ENCODE measurements at places on chromosomes 7 and 10.

- DNase-seq, result peak; percentile 68
Observed at GRCh38 chr10:79286318-79286951, 60.8 kb upstream of the PPIF start.

DNA sequence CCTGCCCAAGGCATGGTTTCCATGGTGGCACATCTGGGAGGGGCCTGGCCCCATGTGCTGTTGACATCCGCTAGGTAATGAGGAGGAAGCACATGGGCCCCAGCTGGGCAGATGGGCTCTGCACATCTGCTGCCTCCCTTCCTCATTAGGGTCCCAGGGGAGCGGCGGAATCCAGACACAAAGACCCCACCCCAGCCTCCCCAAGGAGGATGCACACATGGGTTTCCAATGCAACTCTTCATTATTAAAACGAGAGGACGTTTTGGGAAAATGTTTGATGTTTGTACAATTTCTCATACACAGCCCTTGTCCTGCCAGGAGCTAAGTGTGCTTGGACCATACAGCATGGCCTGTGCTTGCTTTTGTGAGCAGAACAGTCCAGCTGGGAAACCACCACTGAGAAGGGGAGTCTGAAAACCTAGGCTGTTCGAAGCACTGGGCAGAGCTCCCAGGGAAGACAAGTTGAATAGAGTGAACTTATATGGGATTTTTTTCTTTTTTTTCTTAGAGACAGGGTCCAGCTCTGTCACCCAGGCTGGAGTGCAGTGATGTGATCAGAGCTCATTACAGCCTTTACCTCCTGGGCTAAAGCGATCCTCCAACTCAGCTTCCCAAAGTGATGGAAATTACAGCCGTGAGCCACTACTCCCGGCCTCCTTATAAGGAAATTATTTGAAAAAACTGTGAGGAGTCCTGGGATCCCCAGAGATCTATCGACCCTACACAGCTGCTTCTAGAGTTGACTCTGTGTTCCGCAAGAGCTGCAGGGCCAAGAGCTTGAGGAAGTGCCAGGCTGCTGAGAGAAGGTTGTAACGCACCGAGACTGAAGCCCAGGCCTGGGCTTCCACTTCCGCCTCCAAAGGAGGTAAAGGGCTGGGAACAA lies 23.4 kb downstream of the FAM107B start:
- no peak for DNase-seq

- DNase-seq, result no peak
Observed at GRCh38 chr10:97234400-97234799, 48.6 kb upstream of the SLIT1 start.

DNA sequence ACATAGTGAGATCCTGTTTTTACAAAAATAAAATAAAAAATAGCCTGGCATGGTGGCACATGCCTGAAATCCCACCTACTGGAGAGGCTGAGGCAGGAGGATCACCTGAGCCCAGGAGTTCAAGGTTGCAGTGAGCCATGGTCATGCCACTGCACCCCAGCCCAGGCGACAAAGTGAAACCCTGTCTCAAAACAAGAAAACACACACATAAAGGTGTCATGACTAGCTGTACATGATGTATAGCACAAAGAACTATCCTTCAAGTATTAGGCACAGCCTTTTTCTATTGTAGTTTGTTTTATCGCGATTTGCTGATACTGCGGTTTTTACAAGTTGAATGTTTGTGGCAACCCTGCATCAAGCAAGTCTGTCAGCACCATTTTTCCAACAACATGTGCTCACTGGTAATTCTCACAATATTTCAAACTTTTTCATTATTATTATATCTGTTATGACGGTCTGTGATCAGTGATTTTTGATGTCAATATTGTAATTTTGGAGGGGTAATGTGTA lies 11.5 kb upstream of the SNX13 start:
- DNase-seq, result no peak

DNA sequence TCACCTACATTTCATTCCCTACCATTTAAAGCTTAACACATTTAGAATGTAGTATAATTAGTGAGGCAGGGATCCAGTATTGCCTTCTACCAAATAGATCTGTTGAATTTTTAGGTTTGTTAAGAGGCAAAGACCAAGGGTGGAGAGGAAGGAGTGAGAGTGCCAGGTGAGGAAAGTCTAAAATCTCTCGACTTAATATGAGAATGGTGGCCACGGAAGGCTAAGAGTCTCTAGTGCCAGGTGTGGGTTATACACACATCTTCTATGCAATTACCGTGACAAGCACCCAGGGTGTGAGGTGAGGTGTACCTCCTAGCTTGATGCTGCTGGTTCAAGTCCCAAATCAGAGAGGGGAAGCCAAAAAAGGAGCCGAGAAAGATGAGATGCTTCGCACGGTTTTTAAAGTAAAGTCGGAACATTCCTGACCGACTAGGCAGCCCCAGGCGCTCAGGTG lies 439 bp downstream of the IQUB start:
- DNase-seq, result no peak

DNA sequence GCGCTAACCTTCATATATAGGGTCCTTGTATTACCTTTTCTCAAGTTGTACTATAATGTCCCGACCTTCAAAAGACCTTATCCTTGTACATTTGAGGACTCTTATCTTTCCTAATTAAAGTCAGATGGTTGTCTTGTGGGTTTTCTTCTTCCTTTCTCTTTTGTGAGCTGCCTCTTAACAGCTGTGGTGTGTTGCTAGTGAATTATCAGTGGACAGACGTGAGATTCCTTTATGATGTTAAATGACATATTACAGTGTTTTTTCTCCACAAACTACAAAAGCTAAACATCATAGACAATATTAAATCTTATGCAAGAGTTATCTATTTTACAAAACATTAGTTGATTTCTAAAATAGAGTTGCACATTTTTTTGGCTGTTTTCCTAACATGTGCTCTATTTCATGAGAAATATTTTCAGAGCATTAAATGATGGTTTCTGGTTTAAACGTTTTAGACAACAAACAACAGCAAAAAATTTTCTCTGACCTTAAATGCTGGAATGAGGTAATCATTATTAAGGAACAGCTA lies 272.2 kb upstream of the NPVF start:
- DNase-seq, result no peak

DNA sequence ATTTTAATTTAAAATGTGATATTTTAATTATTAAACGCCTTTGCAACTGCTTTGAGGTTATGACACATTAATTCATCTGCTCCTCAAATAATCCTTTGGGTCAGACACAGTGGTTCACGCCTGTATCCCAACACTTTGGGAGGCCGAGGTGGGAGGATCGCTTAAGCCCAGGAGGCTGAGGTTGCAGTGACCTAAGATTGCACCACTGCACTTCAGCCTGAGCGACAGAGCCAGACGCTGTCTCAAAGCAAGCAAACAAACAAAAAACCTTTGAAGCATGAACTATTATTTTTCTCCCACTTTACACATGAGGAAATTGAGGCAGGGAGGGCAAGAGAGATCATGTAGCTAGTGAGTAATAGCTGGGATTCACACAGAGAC lies 1.5 kb upstream of the POLD2 start:
- no peak for DNase-seq

DNA sequence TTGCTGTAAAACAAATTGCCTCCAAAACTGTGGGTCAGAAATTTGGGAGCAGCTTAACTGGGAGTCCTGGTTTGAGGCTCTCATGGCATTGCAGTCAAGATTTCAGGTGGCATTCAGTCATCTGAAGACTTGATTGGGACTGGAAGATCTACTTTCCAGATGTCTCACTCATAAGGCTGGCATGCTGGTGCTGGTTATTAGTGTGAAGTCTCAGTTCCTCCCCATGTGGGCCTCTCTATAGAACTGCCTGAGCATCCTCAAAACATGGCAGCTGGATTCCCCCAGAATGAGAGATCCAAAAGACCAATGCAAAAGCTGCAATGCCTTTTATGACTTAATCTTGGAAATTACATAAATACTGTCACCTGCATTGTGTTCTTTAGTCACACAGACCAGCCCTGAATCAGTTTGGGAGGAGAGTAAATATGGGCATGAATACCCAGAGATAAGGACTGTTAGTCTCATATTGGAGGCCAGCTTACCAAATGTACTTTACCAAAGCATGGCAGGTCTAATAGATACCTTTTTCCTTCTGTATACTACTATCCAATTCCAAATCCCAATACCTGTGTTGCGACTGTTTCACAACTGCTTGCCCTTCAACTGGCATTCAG lies 6.5 kb upstream of the HERPUD2 start:
- DNase-seq, result no peak

GRCh38 chr7:90713628-90714027 lies 117.5 kb downstream of the CDK14 start:
- no peak for DNase-seq

GRCh38 chr10:58431903-58432302 lies 46.7 kb downstream of the TFAM start:
- no peak for DNase-seq

- DNase-seq, result no peak
Observed at GRCh38 chr7:40177071-40177470, 42.3 kb downstream of the SUGCT start.

GRCh38 chr10:74335501-74335900 lies 184.5 kb downstream of the ADK start:
- no peak for DNase-seq

DNA sequence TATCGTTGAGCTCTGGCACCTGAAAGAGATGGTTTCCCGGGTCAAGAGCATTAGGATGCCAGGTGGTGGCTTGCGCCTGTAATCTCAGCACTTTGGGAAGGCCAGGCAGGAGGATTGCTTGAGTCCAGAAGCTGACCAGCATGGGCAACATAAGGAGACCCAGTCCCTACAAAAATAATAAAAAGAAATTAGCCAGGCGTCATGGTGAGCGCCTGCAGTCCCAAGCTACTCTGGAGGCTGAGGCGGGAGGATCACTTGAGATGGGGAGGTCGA lies 6.1 kb upstream of the KCP start:
- no peak for DNase-seq

- DNase-seq, result no peak
Observed at GRCh38 chr10:98055841-98056516, 25.6 kb upstream of the CRTAC1 start.

GRCh38 chr10:120186506-120186905 lies 270.5 kb upstream of the PLPP4 start:
- no peak for DNase-seq

DNA sequence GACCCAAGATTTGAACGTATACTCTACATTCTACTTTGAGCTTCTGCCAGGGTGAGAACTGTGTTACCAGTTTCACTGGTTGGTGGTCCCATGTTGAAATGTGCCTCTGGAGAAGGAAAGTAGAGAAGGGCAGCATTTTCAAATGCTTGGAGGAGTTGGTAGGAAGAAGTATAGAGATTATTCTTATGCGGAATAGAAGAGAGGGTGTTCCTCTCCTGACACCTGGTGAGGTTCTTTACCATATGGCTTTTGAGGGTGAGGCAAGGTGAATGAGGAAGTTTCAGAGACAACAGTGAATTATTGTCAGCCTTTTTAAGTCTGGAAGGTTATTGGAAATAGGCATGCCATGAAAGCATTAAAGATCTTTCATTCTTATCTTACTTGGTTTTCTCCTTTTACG lies 34.3 kb downstream of the R3HCC1L start:
- no peak for DNase-seq

DNA sequence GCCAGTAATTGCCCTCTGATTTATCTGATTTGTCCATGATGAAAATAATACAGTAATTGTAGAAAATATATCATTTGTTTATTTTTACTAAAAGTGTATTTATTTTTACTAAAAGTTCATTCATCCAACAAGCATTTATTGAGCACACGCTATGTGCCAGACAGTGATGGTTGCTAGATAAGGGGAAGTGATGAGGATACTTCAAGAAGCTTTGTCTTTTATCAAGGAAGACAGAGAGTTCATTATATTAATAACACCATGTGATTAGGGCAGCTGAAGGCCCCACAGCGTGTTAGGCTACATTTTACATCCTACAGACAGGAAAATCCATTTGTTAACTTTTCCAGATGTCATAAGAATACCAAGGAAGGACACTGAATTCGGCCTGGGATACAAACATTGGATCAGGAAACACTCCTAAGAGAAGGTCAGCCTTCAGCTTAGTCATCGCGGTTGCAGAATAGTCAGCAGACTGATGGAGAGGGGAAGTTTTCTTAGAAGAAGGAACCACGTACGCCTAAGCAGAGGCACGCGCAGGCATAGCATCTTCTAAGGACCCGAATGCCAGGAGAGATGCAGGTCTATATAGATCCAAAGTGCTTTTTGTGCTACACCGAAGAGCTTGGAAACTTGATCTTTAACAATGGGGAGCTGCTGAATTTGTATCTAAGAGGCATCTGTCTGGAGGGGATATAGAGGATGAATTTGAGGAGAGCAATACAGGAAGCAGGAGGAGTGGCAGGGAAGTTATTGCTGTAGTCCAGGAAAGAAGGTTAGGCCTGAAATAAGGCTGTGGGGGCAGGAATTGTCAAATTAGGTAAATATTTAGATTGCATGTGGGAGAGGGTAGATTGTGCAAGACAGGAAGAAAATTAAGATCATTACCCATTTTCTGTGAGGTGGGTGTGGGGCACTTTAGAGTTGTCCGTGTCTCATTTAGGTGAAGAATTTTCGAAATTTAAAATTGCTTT lies 85.7 kb downstream of the LRGUK start:
- no peak for DNase-seq

DNA sequence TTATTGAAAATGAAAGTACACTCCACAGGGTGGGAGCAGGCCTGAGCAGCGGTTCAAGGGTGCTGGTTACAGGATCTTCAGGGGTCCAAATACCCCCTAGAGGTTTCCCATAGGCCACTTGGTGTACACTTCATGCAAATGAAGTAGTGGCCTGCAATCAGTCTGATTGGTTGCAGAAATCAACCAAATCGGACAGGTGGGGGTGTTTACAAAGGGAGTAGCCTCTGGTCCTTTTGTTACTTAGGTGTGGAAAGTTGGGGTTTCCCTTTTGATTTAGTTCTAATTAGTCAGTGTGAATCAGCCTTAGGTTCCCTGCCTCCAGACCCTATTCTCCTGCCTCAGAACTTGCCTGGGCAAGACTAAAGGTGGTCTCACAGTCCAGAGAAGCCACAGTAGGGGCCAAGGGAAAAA lies 49.6 kb downstream of the SYPL1 start:
- no peak for DNase-seq

GRCh38 chr10:115710136-115710535 lies 562.9 kb downstream of the GFRA1 start:
- no peak for DNase-seq

DNA sequence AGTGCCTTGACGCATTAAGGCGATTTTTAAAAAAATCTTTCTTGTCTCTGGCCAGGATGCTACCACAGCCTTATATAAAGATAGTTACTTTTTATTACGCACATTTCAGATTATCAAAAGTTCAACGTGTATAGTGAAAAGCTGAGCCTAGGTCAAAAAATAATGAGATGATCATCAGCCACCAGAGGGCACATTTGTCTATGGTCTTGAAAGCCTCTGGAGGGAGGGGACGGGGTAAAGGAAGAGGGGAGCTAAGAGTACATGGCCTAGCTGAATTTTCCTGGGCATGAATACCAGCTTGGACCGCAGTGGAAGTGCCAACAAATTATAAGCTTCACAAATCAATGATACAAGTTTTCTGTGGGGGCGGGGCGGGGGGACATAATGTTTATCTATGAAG lies 285.9 kb upstream of the SMIM30 start:
- no peak for DNase-seq

GRCh38 chr10:68625316-68625921 lies 65.3 kb downstream of the TET1 start:
- no peak for DNase-seq

- DNase-seq, result no peak
Observed at GRCh38 chr7:3884543-3884942, 583.5 kb downstream of the SDK1 start.

Measured in stimulated activated CD8-positive, alpha-beta memory T cell treated with anti-CD3 and anti-CD28 coated beads, Interleukin-2, amount 100 ng/mL, for 1 hour (primary cell).